Diencephalon (tissue), 1 donor: ENCODE measurements at places on chromosomes 5 and 9. TPM values are rescaled to one million over a fixed set of nuclear protein-coding genes. Genes with fewer than 3 reads are reported as not detected.

SPINK5 gene
- not detected for total RNA-seq

RNF20 gene
- total RNA-seq, result 40.1 TPM

ANXA2R gene
- total RNA-seq, result 1.6 TPM

CPLANE1 gene
- total RNA-seq, result 77.7 TPM

MAN2A1 gene
- 66.7 TPM for total RNA-seq

ABCA2 gene
- 36.4 TPM for total RNA-seq

IL17B gene
- total RNA-seq, result not detected

GABRP gene
- total RNA-seq, result not detected

CA9 gene
- total RNA-seq, result 1.2 TPM

SSBP2 gene
- 100 TPM for total RNA-seq

ANKRD34B gene
- 3.0 TPM for total RNA-seq

CDKN2A gene
- 0.46 TPM for total RNA-seq

TNFSF15 gene
- total RNA-seq, result 0.23 TPM

PCDH12 gene
- 3.2 TPM for total RNA-seq

F2RL2 gene
- 1.2 TPM for total RNA-seq

CDH18 gene
- total RNA-seq, result 69.4 TPM

FBP2 gene
- total RNA-seq, result 0.23 TPM

PCDHGA9 gene
- total RNA-seq, result 14.3 TPM

ARHGEF39 gene
- total RNA-seq, result 0.46 TPM

PTBP3 gene
- 66.9 TPM for total RNA-seq

HSPA9 gene
- total RNA-seq, result 219 TPM

TMEM215 gene
- 9.0 TPM for total RNA-seq

OTP gene
- total RNA-seq, result 3.2 TPM

IFNE gene
- not detected for total RNA-seq

LRRTM2 gene
- total RNA-seq, result 67.6 TPM

VCAN gene
- 427 TPM for total RNA-seq
